ENCODE measurements at places on chromosomes 6 and 20.

DNA sequence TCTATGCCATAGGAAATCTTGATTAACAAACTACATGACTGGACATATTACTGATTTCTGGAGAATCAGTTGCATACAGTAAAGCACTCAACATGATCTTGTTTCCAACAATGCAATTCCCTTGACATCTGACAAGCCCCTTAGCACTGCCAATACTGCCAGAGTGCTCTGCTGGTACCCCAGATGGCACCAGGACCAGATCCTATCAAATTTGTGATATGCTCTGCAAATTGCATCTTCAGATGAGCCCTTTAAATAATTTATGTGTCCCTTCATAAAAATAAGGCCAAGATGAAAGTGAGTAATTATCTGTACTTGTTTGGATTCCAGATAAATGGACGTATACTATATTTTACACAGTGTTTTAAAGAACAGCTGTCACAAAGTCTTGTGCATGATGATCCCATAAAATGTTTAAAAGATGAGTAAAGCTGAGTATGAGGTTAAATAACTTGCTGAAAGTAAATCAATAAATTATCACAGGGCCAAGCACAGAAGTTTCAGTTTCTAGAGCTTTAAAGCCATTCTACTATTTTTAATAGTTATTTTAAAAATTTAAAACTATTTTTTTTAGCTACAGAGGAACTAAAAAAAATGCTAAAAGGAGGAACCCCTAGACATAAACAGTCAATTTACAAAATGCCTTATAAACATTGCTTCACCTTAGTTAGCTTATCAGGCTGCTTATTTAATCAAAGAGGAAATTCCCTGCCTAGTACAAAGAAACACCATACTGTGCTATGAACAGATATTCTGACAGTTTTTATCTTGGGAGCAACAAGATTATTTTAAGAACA, 42.1 kb downstream of the NUDT3 start:
- DNase-seq: no peak

GRCh38 chr6:126812010-126812409, 306.5 kb upstream of the RSPO3 start:
- DNase-seq: no peak

DNA sequence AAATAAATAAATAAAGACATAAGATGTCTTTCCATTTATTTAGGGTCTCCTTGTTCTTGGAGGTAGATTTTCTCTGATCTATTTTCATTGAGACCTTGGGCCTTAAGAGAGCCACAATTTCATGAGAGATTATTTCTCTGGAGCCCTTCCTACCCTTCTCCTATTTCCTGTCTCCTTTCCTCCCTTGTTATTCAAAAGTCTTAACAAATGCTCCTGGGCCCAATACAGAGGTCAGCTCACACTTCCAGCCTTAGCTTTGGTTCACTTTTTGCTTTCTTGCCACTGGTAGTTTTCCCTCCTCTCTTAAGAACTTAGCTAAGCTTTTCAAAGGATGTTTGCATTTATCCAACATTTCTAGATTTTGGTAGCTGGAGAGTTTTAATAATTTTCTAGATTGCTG, 44.0 kb downstream of the PTPRA start:
- no peak for DNase-seq

- no peak for DNase-seq
Observed at GRCh38 chr6:158211273-158212055, 43.3 kb downstream of the GTF2H5 start.

- DNase-seq: no peak
Observed at GRCh38 chr6:83062225-83062624, 3.4 kb downstream of the UBE3D start.

GRCh38 chr6:145811741-145812140, 2.9 kb downstream of the FBXO30 start:
- no peak for DNase-seq

DNA sequence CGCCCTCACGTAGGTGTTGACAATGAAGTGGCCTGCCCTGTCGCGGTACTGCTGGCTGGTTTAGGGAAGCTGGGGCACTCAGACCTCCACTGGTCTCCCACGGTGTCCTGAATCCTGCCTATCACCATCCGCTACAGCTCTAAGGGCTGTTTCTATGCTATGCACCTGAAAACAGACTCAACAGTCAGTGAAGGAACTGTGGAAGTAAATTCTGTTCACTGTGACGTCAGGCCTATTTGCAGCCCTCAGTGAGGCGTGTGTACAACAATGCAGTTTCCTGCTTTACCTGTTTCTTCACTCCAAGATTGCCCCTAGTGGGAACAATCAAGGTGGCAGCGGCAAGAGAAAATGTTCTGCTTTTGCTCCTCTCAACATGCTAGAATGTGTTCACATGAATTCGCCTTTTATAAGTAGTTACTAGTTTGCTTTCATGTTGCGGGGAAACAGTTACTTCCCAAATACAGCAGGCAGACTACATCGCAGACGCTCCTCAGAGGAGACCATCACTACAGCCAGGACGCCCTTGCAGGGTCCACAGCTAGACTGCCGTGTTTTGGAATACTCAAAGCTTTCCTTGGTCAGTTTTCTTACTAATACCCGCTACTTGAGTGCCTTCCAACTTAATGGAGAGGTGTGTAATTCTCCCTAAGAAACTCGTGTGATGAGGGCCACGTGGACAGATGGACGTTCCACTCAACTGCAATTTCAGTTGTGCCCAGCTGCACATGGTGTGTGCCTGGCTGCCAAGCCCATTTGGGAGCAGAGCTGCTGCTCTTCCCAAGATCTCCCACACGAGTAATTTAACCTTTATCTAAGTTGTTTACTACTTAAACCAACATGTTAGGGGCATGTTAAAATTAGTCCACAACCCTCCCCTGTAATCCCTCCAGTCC, 25.4 kb downstream of the DIDO1 start:
- DNase-seq: no peak

DNA sequence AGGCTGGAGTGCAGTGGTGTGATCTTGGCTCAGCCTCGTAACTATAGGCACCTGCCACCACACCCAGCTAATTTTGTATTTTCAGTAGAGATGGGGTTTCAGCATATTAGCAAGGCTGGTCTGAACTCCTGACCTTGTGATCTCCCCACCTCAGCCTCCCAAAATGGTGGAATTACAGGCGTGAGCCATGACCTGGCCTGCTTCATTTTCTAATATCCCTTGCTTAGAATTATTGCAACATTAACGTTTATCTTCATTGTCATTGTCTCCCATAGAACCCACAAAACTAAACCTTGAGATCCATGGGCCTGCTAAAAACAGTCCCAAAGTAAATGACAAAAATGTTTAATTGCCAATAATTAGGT, 6.1 kb downstream of the EEF1A1 start:
- no peak for DNase-seq

DNA sequence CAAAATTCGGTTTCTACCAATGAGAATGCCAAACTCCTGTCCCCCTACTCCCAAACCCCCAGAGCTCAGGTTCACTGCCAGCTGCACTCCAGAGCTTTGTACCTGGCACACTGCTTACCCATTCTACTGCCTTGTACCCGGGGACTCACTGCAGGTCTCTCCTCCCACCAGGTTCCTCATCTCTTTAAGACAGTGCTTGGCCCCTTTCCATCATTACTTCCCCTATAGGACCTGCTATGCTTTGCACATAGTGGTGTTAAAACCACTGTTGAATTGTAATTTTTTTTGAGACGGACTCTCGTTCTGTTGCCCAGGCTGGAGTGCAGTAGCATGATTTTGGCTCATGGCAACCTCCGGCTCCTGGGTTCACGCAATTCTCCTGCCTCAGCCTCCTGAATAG, 25.9 kb downstream of the LYRM4 start:
- DNase-seq: no peak

DNA sequence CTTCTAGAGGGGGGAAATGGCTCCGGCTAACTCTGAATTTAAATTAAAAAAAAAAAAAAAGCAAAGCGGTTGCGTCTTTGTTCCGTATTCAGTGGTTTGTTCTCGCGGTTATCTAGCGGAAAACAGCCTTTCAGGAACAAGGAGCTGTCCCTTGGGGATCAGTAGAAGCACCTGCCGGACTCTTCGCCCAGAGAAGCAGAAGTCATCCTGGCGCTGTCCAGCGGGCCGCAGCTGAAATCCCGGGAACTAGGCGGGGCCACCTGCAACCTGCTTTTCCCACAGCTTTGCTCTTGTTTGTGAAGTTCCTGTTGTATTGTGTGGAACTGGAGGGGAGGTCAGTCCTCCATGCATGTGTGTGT, 43.9 kb upstream of the GJE1 start:
- no peak for DNase-seq

GRCh38 chr6:154996016-154996590, 988 bp downstream of the TIAM2 start:
- no peak for DNase-seq

GRCh38 chr20:1124421-1124820, 6.0 kb downstream of the PSMF1 start:
- DNase-seq: no peak
